ENCODE measurements at places on chromosomes 13 and 19.

GRCh38 chr19:3151563-3152418, 16.0 kb downstream of the GNA15 start:
- DNase-seq: no peak

GRCh38 chr19:18895824-18896341, at the start of gene CERS1:
Gene CERS1 (minus strand): TSS chr19:18896158. CDS start chr19:18896072, 86 bp downstream.
- DNase-seq: no peak

- no peak for DNase-seq
Observed at GRCh38 chr19:44943801-44944249, 1.8 kb downstream of the APOC4 start.

GRCh38 chr13:97111756-97112155, 110.4 kb upstream of the MBNL2 start:
- no peak for DNase-seq

DNA sequence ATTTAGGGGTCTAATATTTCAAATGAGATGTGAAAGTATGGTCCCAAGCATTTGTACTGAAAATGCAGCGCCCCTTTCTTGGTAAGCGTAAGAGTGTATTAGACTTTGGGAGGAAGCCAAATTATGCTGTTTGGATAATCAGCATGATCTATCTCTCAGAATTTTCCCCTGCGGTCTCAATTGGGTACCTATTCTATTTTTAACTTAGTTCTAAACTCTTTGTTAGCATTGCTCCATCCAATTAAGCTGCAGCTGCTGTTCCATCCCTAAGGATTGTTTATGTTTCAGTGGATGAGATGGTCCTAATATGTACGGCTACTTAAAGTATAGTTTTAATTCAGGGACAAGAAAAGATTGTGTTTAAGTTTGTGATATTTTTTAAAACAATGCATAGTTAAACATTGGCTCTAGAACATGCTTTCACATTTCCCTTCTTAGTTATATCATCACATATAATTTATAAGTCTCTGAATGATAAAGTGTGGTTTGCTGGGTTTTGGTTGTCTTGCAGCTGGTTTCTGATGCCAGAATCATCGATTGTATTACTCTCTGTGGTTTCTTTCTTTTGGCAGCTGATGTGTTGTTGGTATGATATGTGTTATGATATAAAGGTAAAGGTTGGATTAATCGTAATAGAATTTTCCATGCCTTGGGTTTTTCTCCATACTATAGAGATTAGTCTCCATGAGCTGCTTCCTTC, 15.0 kb downstream of the POLR1D start:
- no peak for DNase-seq

DNA sequence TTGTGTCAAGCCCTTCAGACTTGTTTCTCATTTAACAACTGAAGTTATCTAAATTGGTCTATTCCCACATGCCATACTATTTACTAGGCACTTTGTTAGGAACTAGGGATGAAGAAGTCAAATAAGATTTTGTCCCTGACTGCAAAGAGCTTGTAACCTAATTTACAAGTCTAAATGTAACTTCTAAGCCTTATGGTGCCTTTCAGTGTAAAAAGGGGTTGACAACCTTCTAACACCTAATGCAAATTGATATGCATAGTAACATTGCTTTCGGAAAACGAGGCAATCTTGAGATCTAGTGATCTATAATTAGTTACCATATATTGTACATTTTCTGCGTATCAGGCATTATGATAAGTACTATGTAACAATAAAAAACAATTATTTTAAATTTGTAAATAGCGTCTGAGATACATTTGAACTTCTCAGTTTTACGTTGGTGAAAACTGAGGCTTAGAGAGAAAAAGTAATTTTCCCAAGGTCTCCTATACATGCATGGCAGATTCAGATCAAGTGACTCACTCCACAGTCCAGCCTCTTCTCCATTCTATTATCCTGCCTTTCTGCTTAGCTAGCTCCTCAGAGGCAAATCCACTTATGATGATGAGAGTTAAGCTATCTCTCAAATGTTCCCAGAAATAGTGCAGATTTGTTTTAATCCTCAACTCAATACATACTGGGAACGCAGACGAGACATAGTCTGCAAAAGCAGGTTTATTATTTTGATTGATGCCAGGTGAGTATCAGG, 764.9 kb upstream of the SLITRK5 start:
- DNase-seq: no peak

DNA sequence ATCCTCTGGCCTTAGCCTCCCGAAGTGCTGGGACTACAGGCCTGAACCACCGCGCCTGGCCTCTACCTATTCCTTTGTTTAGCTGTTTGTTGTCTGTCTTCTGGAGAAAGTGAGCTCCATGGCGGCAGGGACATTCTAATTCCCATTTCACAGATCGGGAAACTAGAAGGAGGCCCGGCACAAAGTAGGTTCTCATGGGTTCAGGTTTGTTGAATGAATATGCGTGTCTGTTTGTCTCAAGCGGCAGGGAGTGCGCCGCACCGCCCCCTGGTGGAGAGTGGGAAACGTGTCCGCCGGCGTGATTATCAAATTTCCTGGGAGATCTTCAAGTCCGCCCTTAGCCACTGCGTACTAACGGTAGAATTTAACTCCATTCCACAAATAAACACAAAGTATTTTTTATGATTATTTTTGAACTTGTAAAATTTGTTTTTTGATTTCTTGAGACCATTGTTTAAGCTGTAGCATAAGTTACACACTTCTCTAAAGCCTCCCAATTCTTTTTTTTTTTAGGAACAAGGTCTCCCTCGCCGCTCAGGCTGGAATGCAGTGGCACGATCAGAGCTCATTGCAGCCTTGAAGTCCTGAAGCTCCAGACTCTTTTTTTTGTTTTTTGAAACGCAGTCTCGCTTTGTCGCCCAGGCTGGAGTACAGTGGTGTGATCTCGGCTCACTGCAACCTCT, 8.9 kb upstream of the CCDC9 start:
- DNase-seq: peak; percentile 71

DNA sequence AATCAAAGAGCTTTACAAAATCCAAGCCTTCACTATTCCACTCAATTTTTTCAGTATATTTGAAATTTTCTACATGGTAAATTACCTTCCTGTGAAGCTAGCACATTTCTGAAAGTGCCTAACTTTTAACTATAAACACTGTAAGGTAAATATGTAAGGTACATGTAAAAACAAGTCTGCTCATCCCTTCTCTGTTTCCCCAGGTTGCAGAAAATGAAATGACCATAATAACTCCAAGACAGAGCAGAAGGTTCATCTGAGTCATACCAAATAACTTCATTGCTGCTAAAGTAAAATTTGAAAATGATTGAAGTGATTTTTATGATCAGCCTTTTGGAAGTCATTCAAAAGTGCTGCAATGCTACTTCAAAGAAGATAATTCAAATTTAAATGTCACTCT, 28.6 kb downstream of the FGF14 start:
- DNase-seq: no peak

DNA sequence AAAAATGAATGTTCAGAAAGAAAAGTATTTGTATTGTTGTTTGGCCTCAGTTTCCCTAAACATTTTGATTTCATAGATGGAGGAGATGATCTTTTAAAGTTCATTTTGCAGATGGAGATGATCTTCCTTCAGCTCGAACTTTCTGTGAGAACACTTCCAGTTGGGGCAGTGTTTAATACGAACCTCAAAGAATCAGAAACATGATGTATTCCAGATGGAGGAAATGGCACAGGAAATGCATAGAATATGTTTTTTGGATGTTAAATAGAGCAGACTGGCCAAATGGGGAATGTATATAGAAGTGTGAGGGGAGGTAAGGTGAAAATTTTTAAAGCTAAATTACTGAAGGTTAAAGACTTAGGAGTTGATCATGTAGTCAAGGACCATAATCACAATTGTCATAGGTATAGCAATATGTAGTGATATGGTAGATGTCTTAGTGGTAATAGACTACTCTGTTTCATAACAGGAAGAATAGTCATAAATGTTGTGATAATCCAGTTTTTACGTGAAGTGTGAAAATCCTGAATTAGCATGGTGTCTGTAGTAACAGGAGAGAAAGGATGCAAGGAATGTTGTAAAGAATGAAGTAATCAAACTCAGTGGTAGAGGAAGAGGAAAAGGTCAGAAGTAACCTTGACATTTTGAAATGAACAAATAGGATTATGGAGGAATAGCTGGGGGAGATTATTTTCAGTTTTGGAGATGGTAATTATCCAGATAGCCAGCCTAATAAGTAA, 5.1 kb downstream of the RAP2A start:
- DNase-seq: no peak
